ENCODE measurements at places on chromosomes 5 and 9. TPM values are rescaled to one million over a fixed set of nuclear protein-coding genes. Genes with fewer than 3 reads are reported as not detected.

Gene FOXD4L3
- total RNA-seq: 0.86 TPM

Gene C9orf50
- not detected for total RNA-seq

Gene RLN2
- not detected for total RNA-seq

Gene PCDHGA2
- 0.71 TPM for total RNA-seq

Gene FIBCD1
- not detected for total RNA-seq

Gene CCDC192
- total RNA-seq: not detected

DNA sequence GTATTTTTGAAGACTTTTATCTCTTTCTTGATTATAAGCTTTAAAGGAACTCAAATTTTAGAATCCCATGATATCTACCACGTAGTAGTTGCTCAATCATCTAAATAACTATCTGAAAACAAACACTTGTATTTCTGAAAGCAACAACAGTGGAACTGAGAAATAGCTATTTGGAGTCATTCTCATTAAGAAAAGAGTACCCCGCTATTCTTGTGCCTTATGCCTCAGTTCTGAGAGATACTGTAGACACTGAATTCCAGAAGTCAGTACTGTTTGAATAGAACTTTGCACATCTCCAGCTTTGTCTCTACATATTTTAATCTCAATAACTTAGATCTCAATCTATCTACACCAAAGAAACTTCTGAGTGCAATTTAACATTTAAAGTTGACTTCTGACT is 11.4 kb downstream of the CHD1 start:
- DNase-seq: no peak
- H3K4me1 ChIP-seq: no peaks in the 10 kb centered on the region
- H3K4me3 ChIP-seq: no peak overlapping the region
- peaks cover 82% of the 10 kb centered on the region for H3K36me3 ChIP-seq
- no peaks in the 10 kb centered on the region for H3K27me3 ChIP-seq

GRCh38 chr9:107982745-107983144 is 493.2 kb upstream of the KLF4 start:
- H3K4me3 ChIP-seq: no peak overlapping the region
- no peaks in the 10 kb centered on the region for H3K36me3 ChIP-seq
- no peak for DNase-seq
- no peak overlapping the region for H3K27ac ChIP-seq
- peaks cover 3% of the 10 kb centered on the region for H3K27me3 ChIP-seq

DNA sequence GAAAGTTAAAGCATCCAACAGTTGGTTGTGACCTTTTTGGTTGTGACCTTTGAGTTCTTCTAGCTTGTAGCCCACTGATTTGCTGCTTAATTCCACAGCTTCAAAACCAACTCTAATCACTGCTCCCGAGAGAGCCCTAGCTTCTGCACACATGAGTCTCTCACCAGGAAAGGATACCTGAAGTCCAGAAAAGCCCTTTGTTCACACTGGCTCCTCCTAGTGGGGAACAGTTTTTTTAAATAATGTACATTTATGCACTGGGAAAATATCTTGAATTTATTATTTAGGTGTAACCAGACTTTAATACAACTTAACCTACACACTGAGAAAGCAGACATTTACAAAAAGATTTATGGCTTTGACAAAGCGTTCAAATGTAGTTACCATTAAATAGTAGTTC is 120.2 kb upstream of the CCDC152 start:
- peaks cover 6% of the 10 kb centered on the region for H3K4me1 ChIP-seq
- H3K27ac ChIP-seq: no peak overlapping the region
- DNase-seq: peak; percentile 63
- no peaks in the 10 kb centered on the region for H3K27me3 ChIP-seq
- H3K4me3 ChIP-seq: no peak overlapping the region
- H3K36me3 ChIP-seq: no peaks in the 10 kb centered on the region

- peak; percentile 27 for DNase-seq
- H3K4me1 ChIP-seq: no peaks in the 10 kb centered on the region
- H3K4me3 ChIP-seq: peak overlapping the region; percentile 62
- peaks cover 5% of the 10 kb centered on the region for H3K36me3 ChIP-seq
- H3K27ac ChIP-seq: no peak overlapping the region
Measured at GRCh38 chr9:125142560-125143376, 560 bp downstream of the SCAI start.

DNA sequence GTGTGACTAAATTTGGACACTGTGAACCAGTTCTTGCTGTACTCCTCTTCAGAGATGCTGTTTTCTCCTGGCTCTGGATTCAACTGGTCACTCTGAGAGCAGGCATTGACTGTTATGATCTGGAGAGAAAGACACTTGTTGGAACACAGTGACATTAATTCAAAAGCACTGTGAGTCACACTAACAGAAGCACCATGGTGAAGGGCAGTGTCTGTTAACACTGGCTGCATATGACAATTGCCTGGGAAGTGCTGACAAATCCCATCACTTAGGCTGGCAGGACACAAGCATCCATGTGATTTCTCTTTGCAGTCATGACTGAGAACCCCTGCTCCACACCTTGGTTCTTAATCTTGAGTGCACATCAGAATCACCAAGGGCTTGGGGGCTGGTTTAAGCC is 132.4 kb downstream of the TRPM6 start:
- H3K4me3 ChIP-seq: no peak overlapping the region
- no peak overlapping the region for H3K27ac ChIP-seq
- no peaks in the 10 kb centered on the region for H3K27me3 ChIP-seq

DNA sequence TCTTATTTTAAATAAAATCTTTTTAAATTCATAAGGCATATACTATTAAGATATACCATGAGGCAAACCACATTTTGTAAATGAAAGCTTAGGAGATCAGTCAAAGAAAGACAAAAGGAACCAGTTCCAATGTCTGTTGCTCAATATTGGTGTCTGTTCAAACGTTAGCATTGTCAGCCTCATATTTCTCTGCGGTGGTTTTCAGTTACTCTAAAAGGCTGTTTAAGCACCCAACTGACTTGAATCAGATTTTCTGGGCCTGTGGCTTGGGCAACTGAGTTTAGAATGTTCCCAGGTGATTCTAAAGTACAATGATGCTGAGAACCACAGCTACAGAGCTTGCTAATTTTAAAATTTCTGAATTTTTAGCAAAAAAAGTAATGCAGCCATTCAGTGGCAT is 166.3 kb upstream of the KIF2A start:
- no peak overlapping the region for H3K4me3 ChIP-seq
- H3K27ac ChIP-seq: no peak overlapping the region
- H3K4me1 ChIP-seq: no peaks in the 10 kb centered on the region

GRCh38 chr9:20242510-20243189 is 379.6 kb downstream of the MLLT3 start:
- no peaks in the 10 kb centered on the region for H3K27me3 ChIP-seq

- peaks cover 21% of the 10 kb centered on the region for H3K4me1 ChIP-seq
- DNase-seq: no peak
- no peak overlapping the region for H3K27ac ChIP-seq
- H3K27me3 ChIP-seq: no peaks in the 10 kb centered on the region
- H3K36me3 ChIP-seq: no peaks in the 10 kb centered on the region
- H3K4me3 ChIP-seq: no peak overlapping the region
Measured at GRCh38 chr9:96858018-96858573, 3.8 kb upstream of the ZNF782 start.

DNA sequence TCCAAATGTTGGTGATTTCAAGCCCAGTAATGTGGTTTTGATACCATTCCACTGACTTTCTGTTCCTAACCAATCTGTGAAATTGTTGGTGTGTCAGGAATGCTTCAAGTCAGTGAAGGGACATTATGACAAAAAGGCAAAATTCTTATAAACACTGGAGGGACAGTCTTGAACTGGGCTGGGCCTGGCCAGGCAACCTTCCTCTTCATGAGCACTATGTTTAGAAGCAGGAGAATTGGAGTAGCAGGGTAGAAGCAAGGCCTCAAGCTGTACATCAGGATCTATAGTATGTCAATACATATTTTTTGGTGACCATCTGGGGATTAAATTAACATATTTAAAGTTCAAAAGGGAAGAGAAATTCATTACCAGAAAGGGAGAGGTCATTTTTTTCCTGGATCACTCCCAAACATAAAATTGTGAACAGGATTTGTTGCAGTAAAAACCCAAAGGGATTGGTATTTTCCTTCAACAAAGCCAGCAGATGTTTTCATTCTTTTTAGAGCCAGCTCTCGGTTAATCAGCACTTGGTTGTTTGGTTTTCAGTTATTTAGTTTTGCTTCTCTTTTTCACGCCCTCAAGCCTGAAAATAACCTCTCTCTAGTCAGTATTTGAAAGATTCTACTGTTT is 77.9 kb upstream of the PIK3R1 start:
- H3K4me3 ChIP-seq: no peak overlapping the region
- H3K27me3 ChIP-seq: 0 out of 2 replicates have a peak, but pooled peaks cover 3% of the 10 kb centered on the region
- H3K36me3 ChIP-seq: no peaks in the 10 kb centered on the region
- H3K4me1 ChIP-seq: no peaks in the 10 kb centered on the region
- DNase-seq: no peak

DNA sequence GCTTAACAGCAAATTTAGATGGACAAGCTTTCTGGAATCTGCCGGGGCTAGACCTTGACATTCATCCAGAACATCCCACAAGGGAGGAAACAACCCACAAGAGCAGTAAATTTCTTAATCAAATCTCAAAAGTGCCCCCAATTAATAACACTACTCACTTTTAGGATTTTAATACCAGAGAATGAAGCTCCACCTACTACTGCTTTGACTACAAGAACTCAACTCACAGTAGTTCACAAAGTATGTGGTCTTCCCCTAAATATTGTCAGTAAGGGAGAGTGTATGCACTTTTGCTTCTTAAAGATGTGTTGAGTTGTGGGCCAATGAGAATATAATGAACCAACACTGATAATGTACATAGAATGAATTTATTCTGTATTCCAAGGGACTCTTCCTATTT is 94.7 kb downstream of the EBF1 start:
- no peak for DNase-seq
- H3K4me3 ChIP-seq: no peak overlapping the region
- no peaks in the 10 kb centered on the region for H3K27me3 ChIP-seq
- H3K36me3 ChIP-seq: no peaks in the 10 kb centered on the region
- no peak overlapping the region for H3K27ac ChIP-seq

- peak; percentile 82 for DNase-seq
- H3K36me3 ChIP-seq: no peaks in the 10 kb centered on the region
- H3K27me3 ChIP-seq: no peaks in the 10 kb centered on the region
- no peak overlapping the region for H3K4me3 ChIP-seq
Measured at GRCh38 chr5:93717162-93717561, 24.2 kb downstream of the POU5F2 start.

- no peak overlapping the region for H3K4me3 ChIP-seq
- DNase-seq: peak; percentile 75
- peaks cover 16% of the 10 kb centered on the region for H3K4me1 ChIP-seq
Measured at GRCh38 chr5:112555691-112556090, 136.6 kb upstream of the EPB41L4A start.

DNA sequence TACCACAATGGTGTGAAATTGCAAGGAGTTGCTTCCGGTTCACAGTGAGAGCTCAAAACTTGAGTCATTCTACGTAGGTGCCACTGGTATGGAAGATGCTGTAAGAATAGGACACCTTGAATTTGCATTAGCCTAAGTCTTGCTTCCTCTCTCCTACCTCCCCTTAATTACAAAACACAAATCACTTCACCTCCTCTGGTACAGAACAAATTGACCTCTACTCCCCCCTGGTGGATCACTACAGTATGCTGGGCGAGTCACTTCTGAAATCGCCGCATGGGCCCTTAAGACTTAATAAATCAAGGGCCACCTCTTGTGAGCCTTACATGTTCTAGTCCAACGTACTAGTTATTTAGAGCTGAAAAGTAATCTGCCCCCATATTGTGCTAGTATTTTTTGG is 145.3 kb upstream of the SMARCA2 start:
- H3K4me3 ChIP-seq: no peak overlapping the region
- no peaks in the 10 kb centered on the region for H3K36me3 ChIP-seq
- no peaks in the 10 kb centered on the region for H3K27me3 ChIP-seq
- no peak overlapping the region for H3K27ac ChIP-seq
- no peaks in the 10 kb centered on the region for H3K4me1 ChIP-seq

GRCh38 chr5:154394307-154394706 is 51.5 kb upstream of the SAP30L start:
- H3K27ac ChIP-seq: no peak overlapping the region
- H3K4me3 ChIP-seq: no peak overlapping the region
- no peaks in the 10 kb centered on the region for H3K36me3 ChIP-seq
- no peak for DNase-seq
- H3K27me3 ChIP-seq: no peaks in the 10 kb centered on the region
